ENCODE measurements at places on chromosomes 16 and 17.

GRCh38 chr16:20850981-20851380, 44.7 kb downstream of the REXO5 start:
- H3K27ac ChIP-seq: no peak overlapping the region
- DNase-seq: no peak
- H3K4me3 ChIP-seq: no peak overlapping the region
- H3K36me3 ChIP-seq: peaks cover 18% of the 10 kb centered on the region
- no peaks in the 10 kb centered on the region for H3K27me3 ChIP-seq

DNA sequence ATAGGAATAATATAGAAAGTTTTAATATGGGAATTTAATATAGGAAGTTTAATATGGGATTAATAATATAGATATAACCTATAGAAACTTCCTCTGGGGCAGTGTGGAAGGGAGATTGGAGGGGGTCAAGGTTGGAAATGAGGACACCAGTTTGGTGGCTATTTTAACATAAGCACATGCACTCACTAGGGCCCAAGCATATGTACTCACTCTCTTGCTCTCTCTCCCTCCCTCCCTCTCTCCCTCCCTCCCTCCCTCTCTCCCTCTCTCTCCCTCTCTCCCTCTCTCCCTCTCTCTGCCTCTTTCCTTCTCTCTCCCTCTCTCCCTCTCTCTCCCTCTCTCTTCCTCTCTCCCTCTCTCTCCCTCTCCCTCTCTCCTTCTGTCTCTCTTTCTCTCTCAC, 528.1 kb downstream of the NPIPA7 start:
- DNase-seq: no peak
- no peak overlapping the region for H3K27ac ChIP-seq
- no peaks in the 10 kb centered on the region for H3K4me1 ChIP-seq
- no peak overlapping the region for H3K4me3 ChIP-seq
- peaks cover 13% of the 10 kb centered on the region for H3K27me3 ChIP-seq
- no peaks in the 10 kb centered on the region for H3K36me3 ChIP-seq

GRCh38 chr17:9668517-9668916, 23.2 kb downstream of the USP43 start:
- H3K36me3 ChIP-seq: no peaks in the 10 kb centered on the region
- no peak for DNase-seq
- peaks cover 22% of the 10 kb centered on the region for H3K27me3 ChIP-seq
- no peak overlapping the region for H3K4me3 ChIP-seq
- H3K4me1 ChIP-seq: peaks cover 12% of the 10 kb centered on the region
- no peak overlapping the region for H3K27ac ChIP-seq

DNA sequence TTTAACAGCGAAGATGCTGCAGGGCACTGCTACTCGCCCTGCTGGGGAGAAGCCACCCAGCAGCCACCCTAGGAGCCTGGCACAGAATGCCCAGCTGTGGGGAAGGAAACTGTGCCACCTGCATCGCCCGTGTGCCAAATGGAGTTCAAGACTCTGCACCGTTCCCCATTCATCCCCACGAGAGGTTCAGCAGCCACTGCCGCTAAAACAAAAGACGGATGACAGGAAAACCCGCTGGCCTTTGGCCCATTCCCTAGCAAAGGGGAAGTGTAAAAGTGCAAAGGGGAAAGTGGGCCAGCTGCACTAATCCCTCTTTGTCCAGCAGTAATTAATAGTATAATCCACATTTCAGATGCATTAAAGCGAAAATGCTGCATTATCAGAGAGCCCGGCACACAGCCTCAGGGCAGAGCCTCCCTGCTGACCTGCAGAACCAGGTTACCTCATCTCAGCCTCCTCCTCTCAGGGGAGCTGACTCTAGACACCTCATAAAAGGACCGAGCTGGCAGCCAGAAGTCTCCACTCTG, 37.7 kb downstream of the ZFHX3 start:
- H3K36me3 ChIP-seq: no peaks in the 10 kb centered on the region
- no peak overlapping the region for H3K4me3 ChIP-seq
- no peak for DNase-seq
- no peaks in the 10 kb centered on the region for H3K4me1 ChIP-seq

DNA sequence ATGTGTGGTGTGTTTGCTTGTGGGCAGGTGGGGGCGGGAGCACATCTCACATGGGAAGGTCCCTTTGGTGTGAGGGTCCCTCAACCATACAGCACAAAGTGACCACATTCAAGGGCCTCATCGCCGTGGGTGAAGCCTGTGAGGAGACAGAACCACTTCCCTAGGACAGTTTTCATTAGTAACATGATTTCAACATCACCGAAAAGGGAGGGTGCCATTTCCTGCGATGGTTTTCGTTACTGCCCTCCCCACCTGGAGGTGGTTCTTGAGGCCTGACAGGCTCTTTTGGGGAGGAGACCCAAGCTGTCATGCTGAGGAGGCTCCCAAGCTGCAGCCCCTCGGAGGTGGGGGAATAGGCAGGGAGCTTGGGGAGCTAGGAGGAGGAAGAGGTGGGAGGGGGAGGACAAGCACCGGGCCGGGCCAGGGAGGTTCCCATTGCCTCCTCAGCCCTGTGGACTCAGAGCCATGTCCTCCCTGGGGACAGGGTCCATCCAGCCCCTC, 9.5 kb downstream of the CD300LB start:
- no peak for DNase-seq
- no peaks in the 10 kb centered on the region for H3K36me3 ChIP-seq
- H3K4me3 ChIP-seq: no peak overlapping the region
- H3K4me1 ChIP-seq: peaks cover 16% of the 10 kb centered on the region
